HS-27A (cell line): ENCODE measurements at places on chromosomes 7 and 10.

DNA sequence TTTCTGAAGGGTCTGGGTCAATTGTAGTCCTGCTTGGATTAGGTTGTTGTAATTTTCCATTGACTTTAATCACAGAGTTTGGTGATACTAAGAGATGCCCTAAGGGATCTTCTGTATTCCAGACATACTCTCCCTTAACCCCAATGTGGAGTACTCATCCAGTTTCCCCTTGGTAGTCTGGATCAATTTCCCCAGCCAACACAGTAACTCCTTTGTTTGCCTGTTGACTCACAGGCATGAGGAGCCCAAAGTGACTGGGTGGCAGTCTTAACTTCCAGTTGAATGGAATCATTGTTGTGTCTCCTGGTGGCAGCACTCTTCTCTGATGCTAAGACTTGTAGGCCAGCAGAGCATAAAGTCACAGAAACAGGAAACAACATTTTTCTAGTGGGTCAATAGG lies 41.5 kb upstream of the PIK3CG start:
- DNase-seq, result no peak

DNA sequence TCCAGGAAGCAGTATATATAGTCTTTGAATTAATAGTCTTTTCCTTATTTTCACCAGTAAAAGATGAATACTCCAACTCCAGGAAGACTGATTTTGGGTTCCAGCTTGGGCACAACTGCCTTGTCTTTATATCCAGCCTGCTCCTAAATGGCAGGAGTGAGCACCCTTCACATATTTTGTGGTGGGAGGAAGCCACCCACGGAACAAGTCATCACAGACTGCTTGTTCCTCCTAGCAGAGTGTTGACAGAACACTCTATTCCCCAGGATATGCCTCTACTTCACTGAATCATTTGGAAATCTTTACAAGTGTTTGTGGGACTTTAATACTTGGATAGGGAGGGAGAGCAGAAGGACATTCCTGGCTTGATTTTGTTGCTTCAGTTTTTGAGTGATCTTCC lies 31.7 kb downstream of the ITPRID1 start:
- DNase-seq, result no peak

- DNase-seq, result no peak
Measured at GRCh38 chr10:3220853-3221252, 48.3 kb upstream of the PITRM1 start.

DNA sequence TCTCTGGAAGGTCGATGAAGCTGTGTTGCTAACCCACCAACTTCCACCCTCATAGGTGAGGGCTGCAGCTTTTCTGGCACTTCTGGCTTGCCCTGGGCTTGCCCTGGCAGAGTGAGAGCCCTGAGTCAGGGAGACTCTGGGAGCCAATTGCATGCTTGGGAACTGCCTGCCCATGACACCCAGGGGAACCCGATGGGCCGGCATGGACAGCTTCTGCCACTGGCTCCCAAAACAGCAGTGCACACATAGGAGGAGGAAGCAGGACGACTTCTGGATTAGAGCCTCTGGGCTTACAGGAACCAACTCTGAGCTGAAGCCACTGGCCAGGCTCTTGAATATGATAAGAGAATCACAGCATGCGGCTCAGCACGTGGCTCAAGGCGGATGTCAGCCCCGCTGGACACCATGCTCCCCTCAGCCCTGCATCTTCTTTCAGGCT lies 135.2 kb upstream of the UNC5B start:
- no peak for DNase-seq

- DNase-seq, result no peak
Measured at GRCh38 chr7:13844954-13845353, 144.5 kb downstream of the ETV1 start.

- DNase-seq, result no peak
Measured at GRCh38 chr7:111802194-111802772, 240.0 kb upstream of the IMMP2L start.

DNA sequence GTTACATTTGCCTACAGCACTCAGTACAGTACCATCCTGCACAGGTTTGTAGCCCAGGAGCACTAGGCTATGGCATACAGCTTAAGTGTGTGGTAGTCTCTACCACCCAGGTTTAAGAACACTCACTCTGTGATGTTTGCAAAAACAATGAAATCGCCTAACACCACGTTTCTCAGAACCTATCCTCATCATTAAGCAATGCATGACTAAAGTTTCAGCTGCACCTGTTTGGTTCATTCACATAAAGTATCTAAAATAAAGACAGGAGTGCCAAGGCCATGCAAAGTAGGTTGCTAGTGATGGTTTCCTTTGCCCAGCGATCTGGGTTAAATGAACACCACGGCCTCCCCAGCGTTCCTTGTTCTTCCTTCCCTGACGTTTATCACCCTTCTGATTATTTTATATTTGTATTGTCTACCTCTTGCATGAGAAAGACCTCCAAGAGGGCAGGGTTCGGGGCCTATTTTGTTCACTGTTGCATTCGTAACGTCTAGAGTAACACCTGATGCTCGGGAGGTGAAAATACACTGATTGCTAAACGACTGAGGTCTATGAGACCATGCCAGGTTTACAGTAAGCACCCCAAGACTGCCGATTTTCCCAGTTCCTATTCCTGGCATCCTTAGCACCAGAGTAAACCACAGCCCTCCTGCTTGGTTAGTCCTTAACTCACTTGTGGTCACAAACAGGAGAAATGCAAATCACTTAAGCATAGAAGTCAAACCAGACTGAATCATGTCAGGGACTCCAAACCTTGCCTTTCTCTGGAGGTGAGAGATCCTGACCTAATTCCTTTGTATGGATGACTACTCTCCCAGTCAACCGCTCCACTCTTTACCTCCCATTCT lies 204.1 kb upstream of the NFE2L3 start:
- DNase-seq, result no peak

GRCh38 chr7:101538596-101539459 lies 90.3 kb downstream of the MYL10 start:
- DNase-seq, result no peak

DNA sequence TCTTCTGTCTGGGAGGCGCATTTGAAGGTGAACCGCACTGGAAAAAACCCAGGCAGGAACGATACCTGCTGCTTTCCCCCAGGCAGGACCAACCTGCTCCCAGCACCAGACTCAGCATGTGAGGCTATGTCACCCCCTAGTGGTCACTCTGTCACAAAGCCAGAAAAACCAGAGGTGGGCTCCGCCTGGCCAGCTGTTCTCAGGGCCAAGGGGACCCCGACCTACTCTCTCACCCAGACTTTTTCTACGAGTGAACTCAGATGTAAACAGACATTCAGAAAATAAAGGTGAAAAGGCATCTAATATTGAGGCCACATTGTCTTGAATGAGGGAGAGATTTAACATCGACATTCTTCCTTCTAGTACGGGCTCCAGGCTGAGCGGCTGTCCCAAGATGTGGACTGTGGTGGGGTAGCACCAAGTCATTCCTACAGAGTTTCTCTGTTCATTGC lies 117.3 kb downstream of the PRKAG2 start:
- no peak for DNase-seq

- no peak for DNase-seq
Measured at GRCh38 chr7:33959676-33960075, 54.3 kb downstream of the BMPER start.

DNA sequence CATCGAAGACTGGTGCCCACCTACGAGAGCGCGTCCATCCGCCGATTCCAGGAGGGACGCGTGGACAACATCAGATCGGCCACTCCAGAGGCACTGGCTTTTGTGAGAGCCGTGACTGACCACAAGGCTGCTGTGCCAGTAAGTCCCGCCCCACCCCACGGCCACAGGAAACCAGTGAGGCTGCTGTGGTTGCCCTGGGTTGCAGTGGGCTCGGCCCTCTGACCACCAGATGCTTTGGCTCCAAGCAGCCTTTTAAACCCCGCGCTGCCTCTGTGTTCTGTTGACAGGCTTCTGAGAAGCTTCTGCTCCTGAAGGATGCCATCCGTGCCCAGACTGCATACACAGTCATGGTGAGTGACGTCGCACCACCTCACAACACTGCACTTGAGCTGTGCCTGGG lies 24.4 kb upstream of the C10orf53 start:
- no peak for DNase-seq

DNA sequence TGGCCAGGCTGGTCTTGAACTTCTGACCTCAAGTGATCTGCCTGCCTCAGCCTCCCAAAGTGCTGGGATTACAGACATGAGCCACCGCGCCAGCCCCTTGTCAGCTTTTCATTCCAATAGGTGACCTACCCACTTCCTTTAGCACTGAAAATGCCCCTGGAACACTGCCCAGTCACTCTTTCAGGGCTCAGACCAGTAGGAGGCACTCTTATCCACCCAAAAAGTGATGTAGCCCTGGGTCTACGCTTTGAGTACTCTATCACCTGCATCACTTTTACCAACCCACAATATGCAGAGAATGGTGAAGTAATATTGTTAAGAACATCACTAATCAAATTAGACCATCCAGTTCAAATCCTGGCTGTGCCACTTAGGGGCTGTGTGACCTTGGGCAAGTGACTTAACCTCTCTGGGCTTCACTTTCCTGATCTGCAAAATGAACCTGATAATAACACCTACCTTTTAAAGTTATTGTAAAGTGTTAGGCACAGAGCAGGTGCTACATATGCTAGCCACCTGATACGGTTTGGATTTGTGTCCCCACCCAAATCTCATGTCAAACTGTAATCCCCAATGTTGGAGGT lies 5.2 kb downstream of the CALN1 start:
- no peak for DNase-seq

GRCh38 chr10:132942101-132943057 lies at the start of gene CFAP46:
Gene CFAP46 (minus strand): TSS chr10:132942570. CDS start chr10:132942484, 86 bp downstream.
- DNase-seq, result no peak

GRCh38 chr7:150627959-150628358 lies 4.2 kb downstream of the GIMAP6 start:
- DNase-seq, result no peak

DNA sequence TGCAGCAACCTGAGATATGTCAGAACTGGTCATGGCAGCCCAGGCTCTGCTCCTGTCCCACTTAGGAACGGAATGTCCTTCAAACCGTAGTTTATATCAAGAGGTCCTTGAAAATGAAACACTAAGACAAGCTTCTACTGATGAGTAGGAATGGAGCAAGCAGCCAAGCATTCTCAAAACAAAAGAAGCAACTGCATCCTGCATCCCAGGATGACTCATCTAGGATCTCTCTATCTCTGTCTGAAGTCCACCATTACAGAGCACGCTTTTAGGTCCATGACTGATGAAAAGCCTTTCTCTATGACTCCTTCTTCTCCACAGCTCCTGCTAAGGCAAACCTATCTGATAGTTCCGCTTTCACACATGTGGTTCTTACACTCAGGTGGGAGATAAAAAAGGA lies 16.3 kb downstream of the MBL2 start:
- no peak for DNase-seq

- no peak for DNase-seq
Measured at GRCh38 chr7:82631998-82632397, 188.4 kb upstream of the CACNA2D1 start.

DNA sequence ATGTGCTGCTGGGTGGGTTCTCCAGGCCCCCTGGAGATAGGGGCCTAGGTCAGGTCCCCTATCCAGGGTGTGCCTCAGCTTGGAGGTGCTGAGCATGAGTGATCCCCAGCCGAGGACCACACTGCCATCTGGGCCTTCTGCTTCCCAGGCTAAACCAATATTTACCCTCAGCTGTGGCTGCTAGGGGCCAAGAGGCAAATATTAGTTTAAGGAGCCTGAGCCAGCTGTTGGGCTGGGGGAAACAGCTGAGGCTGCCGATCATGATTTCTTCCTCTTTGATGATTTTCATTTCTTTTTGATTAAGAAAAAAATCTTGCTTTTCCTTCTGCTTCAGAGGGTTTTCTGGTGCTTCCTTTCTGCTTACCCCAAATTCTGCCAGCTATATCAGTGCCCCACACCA lies 83.4 kb downstream of the NEURL1 start:
- no peak for DNase-seq

GRCh38 chr7:153091477-153091876 lies 331.9 kb downstream of the ACTR3B start:
- no peak for DNase-seq

GRCh38 chr7:135486261-135486920 lies 23.5 kb downstream of the CNOT4 start:
- DNase-seq, result no peak

DNA sequence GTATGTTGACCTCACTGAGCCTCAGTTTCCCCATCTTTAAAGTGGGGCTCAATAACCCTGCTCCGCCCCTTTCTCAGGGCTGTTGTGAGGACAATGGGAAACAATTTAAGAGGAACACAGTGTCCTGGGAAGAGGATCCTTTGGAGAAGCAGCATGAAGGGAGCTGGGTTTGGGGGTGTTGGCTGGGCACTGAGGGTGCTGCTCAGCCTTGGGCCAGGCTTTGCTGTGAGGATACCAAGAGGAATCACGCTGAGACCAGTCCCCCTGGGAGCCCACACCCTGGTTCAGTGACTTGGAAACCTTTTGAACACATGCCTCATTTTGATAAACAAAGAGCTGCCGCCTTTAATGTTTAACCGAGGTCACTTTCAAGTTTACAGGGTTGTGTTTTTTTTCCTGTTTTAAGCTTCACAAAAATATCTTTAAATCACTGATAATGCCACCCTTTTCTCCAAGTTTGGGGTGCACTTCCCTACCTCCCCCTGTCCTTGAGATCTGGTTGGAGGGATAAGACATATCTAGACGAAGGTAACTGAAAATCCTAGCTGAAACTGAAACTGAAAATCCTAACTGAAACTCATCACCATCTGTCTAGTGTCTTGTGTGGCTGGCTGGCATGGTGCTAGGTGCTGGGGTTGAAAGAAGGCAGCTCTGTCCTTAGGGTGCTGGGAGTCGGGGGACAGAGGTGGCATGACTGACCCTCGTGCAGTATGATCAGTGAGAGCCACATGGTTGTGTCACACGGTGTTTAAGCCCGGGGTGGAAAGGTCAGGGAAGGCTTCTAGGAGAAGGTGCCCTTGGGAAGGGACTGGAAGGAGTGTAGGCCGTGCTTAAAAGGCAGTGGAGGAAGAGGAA lies 27.7 kb downstream of the ZNF775 start:
- no peak for DNase-seq

DNA sequence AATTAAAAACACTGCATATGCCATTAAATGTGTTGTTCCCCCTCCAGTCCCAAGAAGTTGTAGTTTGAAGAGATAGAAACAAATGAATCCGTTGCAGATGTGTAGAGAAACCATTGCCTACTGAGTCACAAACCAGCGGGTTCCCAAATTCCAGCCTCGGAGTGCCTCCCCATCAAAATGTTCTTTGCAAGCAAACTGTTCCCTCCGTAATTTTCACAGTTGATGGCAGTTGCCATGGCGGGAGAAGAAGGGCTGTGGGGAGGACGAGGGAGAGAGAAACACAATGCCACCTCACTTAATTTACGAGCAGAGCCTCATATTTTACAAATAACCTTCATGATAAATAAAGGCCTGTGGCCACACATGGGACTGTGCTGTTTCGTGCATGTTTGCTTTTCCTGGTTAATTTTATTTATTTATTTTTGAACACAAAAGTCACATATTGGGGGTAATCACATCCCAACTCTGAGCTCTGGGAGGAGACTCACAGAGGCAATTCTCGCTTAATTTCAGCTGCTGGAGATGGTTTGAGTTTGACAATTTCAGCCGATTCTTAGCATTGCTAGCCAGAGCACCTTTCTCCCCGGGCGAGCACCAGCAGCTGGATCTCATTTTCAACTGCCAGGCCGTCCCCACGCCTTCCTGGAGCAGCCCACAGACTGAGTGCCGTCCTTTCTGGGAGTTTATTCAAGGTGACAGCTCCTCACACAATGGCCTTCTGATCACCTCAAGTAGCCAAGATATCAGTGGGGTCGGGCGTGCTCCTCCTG lies 1084.2 kb downstream of the KCNMA1 start:
- DNase-seq, result no peak

- no peak for DNase-seq
Measured at GRCh38 chr10:30763918-30764317, 134.4 kb upstream of the LYZL2 start.
